ENCODE measurements at places on chromosomes 1 and 21. TPM values are rescaled to one million over a fixed set of nuclear protein-coding genes. Genes with fewer than 3 reads are reported as not detected.

PRRX1 gene
- total RNA-seq: not detected

ACTL8 gene
- total RNA-seq: not detected

LCE1C gene
- total RNA-seq: not detected

- no peaks in the 10 kb centered on the region for H3K36me3 ChIP-seq
- no peak overlapping the region for H3K4me3 ChIP-seq
- no peak overlapping the region for H3K27ac ChIP-seq
- no peaks in the 10 kb centered on the region for H3K27me3 ChIP-seq
- no peak for DNase-seq
- H3K4me1 ChIP-seq: peaks cover 6% of the 10 kb centered on the region
Observed at GRCh38 chr1:3321559-3322449, 132.7 kb upstream of the ARHGEF16 start.

DNA sequence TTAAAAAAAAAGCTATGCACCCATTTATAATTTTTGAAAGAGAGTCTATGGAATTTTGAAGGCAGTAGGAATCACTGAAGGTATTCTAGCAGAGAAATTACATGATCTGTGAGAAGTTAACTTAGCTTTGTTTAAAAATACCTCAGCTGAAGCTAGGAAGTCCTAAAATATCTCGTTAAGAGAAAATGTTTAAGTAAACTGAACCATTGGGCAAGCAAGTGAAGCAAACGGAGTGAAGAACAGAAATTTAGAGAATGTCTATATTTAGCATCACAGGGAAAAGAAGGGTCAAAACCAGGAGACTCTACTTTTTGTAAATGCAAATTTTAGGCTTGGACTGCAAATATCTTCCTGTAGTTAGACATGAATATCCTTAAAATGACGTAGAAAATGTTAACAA lies 230.8 kb downstream of the HMCN1 start:
- H3K4me1 ChIP-seq: no peaks in the 10 kb centered on the region
- H3K27me3 ChIP-seq: no peaks in the 10 kb centered on the region
- no peak overlapping the region for H3K4me3 ChIP-seq
- no peak for DNase-seq
- H3K27ac ChIP-seq: no peak overlapping the region
- no peaks in the 10 kb centered on the region for H3K36me3 ChIP-seq

GRCh38 chr1:220880726-220881506 lies 1.7 kb downstream of the HLX start:
- no peak for DNase-seq
- H3K36me3 ChIP-seq: no peaks in the 10 kb centered on the region
- H3K27me3 ChIP-seq: peaks cover 68% of the 10 kb centered on the region
- peaks cover 34% of the 10 kb centered on the region for H3K4me1 ChIP-seq

GRCh38 chr1:9420835-9421532 lies 118.3 kb upstream of the SLC25A33 start:
- no peaks in the 10 kb centered on the region for H3K36me3 ChIP-seq
- H3K4me3 ChIP-seq: no peak overlapping the region
- DNase-seq: peak; percentile 34
- peaks cover 71% of the 10 kb centered on the region for H3K4me1 ChIP-seq

Measured in CD4-positive, alpha-beta T cell (primary cell).